ENCODE measurements at places on chromosomes 5 and 9. TPM values are rescaled to one million over a fixed set of nuclear protein-coding genes. Genes with fewer than 3 reads are reported as not detected.

OLFML2A gene
- not detected for total RNA-seq

SLC1A3 gene
- 0.35 TPM for total RNA-seq

CLIC3 gene
- 4.1 TPM for total RNA-seq

DNA sequence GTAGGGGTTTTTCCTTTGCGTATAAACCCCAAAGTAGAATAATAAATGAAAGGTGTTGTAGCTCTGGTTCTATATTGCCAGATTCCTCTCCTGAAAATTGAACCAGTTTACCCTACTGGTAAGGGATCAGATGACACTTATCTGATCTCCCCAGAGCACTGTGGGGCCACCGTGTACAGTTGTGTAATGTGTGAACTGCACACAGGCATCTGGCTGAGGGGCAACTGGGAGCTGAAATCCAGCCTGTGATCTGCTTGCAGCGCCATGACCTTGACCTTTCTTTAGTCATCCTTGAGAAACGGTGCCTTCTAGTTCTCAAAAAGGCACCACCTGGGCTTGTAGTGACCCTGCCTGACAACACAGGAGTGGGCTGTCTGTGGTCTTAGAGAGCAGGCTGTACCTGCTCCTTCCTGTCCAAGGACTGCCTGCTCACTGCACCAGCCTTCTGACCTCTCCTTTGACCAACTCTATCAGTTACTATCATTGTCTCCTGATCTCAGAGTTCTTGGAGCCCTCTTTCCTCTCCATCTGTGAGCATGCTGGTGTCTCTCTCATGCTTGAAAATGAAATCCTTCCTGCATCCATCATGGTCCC, 40.2 kb downstream of the PDE6A start:
- no peak overlapping the region for H3K4me3 ChIP-seq
- no peaks in the 10 kb centered on the region for H3K27me3 ChIP-seq
- no peaks in the 10 kb centered on the region for H3K4me1 ChIP-seq
- DNase-seq = no peak
- no peaks in the 10 kb centered on the region for H3K36me3 ChIP-seq

DNA sequence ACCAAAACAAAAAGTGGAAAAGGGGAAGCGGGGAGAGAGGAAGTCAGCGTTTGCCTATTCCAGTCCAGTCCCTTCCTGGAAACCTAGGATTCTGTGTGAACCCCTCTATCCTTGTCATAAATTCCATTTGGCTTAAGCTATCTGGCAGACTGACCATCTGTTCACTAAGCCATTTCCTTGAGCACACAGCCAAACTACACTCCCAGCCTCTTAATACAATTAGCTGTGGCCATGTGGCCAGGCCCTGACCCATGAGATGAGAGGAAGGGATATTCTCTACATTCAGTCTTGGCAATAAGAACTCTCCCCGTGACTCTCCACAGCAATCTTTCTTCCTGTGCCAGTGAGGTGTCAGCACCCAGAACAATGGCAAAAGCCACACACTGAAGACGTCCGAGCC, 424.8 kb downstream of the TLE1 start:
- H3K27ac ChIP-seq = no peak overlapping the region
- H3K27me3 ChIP-seq = no peaks in the 10 kb centered on the region
- H3K4me1 ChIP-seq = no peaks in the 10 kb centered on the region

DNA sequence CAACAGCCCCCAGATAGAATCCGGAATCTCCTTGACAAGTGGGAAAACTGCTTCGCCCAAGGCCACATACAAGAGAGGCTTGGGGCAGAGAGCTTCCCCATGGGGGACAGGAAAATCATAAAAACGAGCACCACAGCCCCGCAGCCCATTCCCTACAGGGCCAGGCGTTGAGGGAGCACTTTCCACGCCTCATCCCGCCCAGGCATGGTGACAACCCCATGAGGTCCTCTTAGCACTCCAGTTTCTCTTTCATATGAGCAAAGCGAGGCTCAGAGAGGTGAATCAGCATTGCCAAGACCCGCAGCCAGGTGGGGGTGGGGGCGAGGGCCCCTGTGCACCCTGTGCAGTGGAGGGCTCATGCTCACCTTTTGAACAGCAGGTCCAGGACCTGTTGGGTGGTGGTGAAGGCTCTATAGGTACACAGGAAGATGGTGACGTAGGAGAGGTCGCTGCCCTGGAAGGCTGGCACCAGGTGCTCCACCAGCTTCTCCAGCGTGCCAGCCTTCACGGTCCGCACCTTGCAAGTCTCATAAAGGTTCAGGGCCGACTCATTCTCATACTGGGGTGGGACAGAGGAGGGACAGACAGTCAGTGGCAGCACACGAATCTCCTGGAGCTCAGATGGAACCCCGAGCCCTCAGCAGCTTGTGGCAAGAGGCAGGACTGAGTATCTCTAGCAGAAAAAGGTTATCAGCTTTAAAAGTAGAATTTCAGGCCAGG, 10.9 kb downstream of the RALGDS start:
- peaks cover 29% of the 10 kb centered on the region for H3K4me1 ChIP-seq
- no peaks in the 10 kb centered on the region for H3K27me3 ChIP-seq
- no peak for DNase-seq
- no peak overlapping the region for H3K27ac ChIP-seq
- no peak overlapping the region for H3K4me3 ChIP-seq

GRCh38 chr9:124652203-124652602, 118.9 kb downstream of the NR6A1 start:
- no peaks in the 10 kb centered on the region for H3K4me1 ChIP-seq
- H3K27me3 ChIP-seq = no peaks in the 10 kb centered on the region
- DNase-seq = no peak
- no peak overlapping the region for H3K27ac ChIP-seq

DNA sequence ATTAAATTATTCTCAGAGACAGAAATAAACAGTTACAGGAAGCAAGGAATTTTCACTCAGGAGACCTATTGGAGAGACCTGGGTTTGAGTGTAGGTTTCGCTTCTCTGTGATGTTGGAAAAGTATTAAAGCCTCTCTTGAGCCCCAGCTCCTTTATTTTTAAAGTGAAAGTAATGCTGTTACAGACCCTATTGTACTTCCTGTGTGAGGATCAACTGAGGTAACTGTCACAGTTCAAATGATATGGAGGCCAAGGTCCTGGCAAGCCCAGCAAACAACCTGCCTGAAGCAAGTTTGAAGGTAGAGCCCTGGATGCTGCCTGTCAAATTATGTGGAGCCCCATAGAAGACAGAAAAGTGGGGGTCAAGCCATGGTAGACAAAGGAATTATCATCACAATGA, 7.9 kb upstream of the HACD4 start:
- no peak overlapping the region for H3K4me3 ChIP-seq
- no peaks in the 10 kb centered on the region for H3K36me3 ChIP-seq
- no peak for DNase-seq
- no peaks in the 10 kb centered on the region for H3K27me3 ChIP-seq

- no peaks in the 10 kb centered on the region for H3K27me3 ChIP-seq
- no peak overlapping the region for H3K4me3 ChIP-seq
- H3K4me1 ChIP-seq = no peaks in the 10 kb centered on the region
- no peak for DNase-seq
These were observed 162.9 kb downstream of the NXNL2 start for GRCh38 chr9:88697764-88698432.

GRCh38 chr5:170475294-170476000, 28.4 kb upstream of the KCNIP1 start:
- DNase-seq = no peak
- H3K27me3 ChIP-seq = no peaks in the 10 kb centered on the region
- H3K27ac ChIP-seq = no peak overlapping the region
- no peak overlapping the region for H3K4me3 ChIP-seq
- no peaks in the 10 kb centered on the region for H3K36me3 ChIP-seq

CMYA5 gene
- not detected for total RNA-seq

DNA sequence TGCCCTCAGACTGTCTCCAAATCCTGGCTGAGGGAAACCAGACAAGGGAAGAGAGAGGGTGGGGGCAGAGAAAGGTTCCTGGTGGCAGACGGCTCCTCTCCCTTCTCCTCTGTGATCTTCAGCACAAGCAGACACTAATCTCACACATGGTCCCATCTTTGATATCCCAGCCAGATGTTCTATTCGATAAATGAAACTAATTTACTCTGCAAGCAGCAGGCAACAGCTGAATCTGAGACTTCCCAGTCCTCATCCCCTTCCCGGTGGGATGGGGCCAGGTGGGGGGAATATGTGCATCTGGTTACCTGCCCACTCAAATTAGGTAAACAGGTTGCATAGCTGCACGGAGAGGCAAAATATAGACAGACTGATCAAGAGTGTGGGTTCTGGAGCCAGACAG, 208.9 kb upstream of the PANK3 start:
- no peak for DNase-seq
- H3K27me3 ChIP-seq = no peaks in the 10 kb centered on the region
- no peaks in the 10 kb centered on the region for H3K4me1 ChIP-seq
- no peaks in the 10 kb centered on the region for H3K36me3 ChIP-seq

DNA sequence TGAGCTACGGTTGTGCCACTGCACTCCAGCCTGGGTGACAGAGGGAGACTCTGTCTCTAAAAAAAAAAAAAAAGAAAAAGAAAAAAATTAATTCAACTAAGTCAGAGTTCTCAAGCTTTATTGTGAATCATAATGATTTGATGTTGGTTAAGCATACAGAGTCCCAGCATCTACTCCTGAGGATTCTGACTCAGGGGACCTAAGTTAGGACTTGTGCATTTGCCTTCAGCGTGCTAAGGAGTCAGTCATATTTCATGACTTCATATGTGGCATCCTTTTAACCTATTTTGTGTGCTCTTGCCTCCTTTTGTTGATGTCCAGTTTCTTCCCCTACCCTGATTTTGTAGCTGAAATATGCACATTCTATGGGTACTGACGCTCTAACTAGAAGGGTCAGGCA, 2.9 kb downstream of the MYOZ3 start:
- no peaks in the 10 kb centered on the region for H3K27me3 ChIP-seq
- no peaks in the 10 kb centered on the region for H3K36me3 ChIP-seq

GSN gene
- 4.2 TPM for total RNA-seq
